NCI-H2171 treated with DMSO at 0.1 percent for 48 hours (cell line): ENCODE measurements at places on chromosomes 4 and X.

DNA sequence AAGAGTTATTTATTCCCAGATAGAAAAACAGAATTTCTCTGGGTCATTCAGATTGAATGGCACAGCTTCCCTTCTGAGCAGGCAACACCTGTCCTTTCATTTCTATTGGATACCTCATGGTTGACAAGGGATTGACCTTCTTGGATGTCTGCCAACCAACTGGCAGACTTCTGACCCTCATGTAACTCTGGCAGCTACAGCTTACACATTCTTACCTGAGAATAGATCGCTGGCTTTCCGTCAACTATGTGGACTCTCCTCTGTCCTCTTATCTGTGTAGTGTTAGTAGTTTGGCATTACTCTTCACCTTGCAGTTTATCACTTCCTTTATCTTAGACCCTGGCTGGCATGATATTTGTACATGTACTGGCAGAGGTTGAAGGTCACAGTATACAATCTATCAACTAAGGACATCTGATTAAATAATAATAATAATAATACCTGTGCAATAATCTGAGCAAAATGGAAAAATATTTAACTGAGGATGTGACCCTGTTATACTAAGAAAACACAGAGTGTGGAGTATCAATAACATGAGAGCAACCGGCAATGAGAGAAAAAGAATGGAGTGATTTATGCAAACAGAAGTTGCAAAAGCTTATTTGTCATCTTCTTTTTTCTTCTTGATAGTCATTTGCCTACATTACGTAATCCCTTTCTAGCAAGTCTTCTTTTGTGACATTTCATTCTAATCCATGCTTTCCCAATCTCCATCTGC, 1118.2 kb downstream of the ARAP2 start:
- DNase-seq, result no peak

DNA sequence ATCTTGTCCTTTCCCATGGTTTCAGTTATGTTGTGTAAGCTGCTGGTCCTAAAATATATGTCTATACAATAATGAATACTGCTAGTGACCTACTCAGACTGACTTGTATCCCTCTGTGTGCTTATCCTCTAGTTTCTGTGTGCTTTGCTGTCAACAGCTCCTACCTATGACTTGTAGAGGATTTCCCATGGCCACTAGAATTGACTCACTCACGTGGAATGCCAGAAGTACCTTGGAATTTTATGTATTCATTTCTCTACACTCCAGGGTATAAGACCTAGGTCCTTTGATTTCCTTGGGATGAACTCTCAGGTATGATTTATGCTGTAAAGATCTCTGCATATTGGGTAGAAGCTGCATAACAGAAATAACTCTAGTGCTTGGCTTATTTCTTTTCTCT, 279.9 kb upstream of the SLIT2 start:
- DNase-seq, result no peak

- DNase-seq, result no peak
These were observed 24.6 kb upstream of the ANTXR2 start for GRCh38 chr4:80097400-80098177.

GRCh38 chrX:134712272-134712671, 54.0 kb upstream of the PLAC1 start:
- no peak for DNase-seq

GRCh38 chrX:78321809-78322208, 5.6 kb downstream of the CYSLTR1 start:
- no peak for DNase-seq

GRCh38 chr4:11701966-11702725, 273.5 kb upstream of the HS3ST1 start:
- DNase-seq, result no peak

GRCh38 chr4:13464973-13465372, 19.2 kb downstream of the RAB28 start:
- no peak for DNase-seq

DNA sequence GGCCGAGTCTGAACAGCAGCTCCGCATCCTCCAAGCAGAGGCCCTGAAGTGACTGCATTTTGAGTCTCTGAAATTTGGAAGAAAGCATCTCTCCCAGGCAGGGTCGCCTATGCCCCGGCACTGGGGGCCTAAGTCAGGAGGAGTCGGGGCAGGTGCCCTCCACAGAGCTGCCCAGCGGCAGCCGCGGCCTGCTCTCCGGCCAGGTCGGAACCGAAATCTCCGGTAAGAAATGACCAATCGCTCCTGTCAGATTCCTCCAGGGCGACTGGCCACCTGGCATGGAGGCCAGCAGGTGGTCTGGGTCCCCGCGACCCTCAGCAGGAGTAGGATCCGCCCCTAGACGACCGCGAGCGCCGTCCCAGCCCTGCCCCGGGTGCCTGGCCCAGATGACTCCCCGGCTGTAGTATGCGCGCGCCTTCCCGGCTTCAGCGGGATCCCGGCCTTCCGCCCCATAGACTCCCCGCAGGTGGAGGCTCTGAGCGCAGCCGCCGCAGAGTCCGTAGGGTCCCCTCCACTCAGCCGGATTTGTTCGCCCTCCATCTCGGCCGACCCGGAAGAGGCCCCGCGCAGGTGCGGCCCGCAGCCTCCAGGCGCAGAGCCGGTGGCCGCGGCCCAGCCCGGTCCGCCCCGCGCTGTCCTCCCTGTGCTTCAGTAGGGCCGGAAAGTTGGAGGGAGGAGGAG, 1.5 kb downstream of the NKX1-1 start:
- DNase-seq, result no peak
